ENCODE measurements at places on chromosomes 5 and 9. TPM values are rescaled to one million over a fixed set of nuclear protein-coding genes. Genes with fewer than 3 reads are reported as not detected.

DNA sequence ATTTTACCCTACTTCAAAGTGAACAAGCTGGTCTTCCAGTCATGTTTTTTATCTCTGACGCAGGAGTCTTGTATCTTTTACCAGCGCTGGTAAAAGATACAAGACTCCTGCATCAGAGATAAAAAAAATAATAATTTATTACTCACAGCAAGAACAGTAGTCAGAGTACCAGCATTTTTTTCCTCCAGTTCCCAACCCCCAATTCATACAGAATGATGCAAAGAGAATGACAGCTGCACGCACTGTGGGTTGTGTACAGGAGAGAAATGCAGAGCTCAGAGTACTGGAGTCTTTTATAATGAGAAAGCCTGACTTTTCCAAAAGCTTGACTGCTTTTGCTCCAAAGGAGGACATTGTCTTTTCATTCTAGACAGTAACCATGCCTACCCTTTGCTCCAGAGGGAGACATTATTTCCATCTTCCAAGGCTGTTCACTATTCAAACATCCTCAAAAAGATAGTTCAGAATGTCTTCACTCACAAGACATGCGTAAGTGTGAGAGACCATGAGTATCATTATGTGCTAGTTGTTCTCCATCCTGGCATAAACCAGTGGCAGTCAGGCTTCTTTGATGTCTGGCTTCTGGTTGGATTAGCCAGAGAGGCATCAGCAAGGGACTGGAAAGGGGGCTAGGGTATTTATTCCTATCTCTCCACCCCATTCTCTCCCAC, 14.3 kb upstream of the RANBP6 start:
- no peak overlapping the region for H3K4me3 ChIP-seq
- no peaks in the 10 kb centered on the region for H3K4me1 ChIP-seq
- H3K36me3 ChIP-seq, result no peaks in the 10 kb centered on the region
- H3K27me3 ChIP-seq, result peaks cover 11% of the 10 kb centered on the region
- H3K27ac ChIP-seq, result no peak overlapping the region

DNA sequence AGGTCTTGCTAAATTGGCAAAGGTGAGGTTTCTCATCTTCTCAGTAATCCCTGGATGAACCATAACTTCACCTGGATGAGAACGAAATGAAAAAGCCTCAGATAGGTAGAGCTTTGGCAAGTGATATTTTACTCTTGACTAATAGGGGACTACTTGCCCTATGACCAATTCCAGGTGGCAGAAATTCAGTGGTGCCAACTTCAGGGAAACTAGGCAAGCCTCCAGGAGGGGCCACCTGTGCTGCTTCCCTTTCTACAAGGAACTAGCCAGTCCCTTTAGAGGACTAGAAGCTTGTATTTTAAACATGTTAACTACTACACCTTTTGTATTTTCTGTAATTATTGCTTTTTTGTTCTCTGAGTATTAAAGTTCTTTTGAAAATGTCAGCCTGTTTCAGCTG, 169.0 kb upstream of the GRIA1 start:
- H3K4me1 ChIP-seq, result no peaks in the 10 kb centered on the region
- H3K27me3 ChIP-seq, result no peaks in the 10 kb centered on the region
- no peaks in the 10 kb centered on the region for H3K36me3 ChIP-seq
- no peak overlapping the region for H3K27ac ChIP-seq
- H3K4me3 ChIP-seq, result no peak overlapping the region

DNA sequence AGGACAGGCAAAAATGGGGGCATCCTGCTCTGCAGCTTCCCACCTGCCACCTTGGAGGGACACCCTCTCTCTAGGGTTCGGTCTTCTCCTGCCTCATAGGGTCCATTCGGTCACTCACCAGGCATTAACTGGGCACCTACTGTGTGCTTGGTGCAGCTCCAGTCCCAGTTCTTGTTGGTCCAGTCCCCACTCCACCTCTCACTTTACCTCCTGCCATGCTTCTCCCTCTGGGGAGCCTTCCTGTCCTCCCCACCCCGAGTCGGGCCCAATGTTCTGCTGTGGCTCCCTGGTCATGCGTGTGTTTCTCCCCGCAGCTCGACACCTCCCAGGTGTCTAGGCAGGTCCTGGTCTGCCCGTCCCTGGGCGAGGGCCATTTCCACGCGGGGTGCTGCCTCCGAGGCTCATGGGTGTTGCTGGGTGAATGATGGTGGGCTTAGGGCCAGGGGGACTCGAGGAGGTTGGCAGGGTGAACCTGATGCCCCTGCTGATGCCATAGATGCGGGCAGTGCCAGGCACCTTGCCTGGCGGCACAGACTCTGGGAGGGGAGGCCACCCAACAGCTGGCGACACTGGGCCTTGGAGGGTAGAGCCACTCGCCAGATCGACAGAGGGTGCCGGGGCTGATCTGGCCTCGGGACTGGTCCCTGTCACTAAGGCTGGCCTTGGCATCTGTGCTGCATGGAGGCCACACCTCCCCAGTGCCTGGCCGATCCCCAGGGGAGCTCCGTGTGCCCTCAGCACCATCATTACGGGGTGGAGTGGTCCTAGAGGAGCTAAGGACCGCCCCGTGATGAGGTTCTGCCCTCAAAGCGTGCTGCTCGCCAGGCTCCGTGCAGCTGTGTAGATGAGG, 66.0 kb upstream of the RNU6ATAC start:
- H3K27ac ChIP-seq, result no peak overlapping the region
- no peak overlapping the region for H3K4me3 ChIP-seq
- H3K36me3 ChIP-seq, result no peaks in the 10 kb centered on the region
- DNase-seq, result no peak

GRCh38 chr9:79542735-79543620, 28.8 kb upstream of the TLE4 start:
- H3K4me3 ChIP-seq, result no peak overlapping the region
- H3K36me3 ChIP-seq, result no peaks in the 10 kb centered on the region
- H3K4me1 ChIP-seq, result no peaks in the 10 kb centered on the region

DNA sequence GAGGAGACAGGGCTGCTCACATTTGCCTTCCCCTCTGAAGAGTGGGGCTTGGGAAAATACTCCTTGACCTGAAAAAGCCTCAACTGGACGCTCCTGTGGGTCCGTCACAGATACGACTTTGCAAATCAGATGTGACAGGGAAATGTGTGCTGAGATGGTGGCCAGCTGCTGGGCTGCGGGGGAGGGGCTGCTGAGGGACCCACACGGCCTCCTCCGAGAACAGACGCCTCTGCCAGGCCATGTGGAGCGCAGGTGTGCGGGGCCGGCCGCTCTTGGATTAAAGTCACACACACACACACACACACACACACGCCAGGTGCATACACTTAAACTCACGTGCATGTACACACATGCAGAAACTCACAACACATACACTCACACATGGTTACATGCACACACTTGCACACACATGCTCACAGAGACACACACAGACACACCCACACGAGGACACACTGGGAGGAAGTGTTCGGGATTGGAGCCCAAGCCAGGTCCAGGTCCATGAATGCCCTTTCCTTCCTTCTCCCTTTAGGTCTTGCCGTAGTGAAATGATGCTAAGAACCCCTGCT, 167.4 kb downstream of the GAPVD1 start:
- no peaks in the 10 kb centered on the region for H3K4me1 ChIP-seq
- no peak overlapping the region for H3K4me3 ChIP-seq
- H3K36me3 ChIP-seq, result no peaks in the 10 kb centered on the region
- H3K27ac ChIP-seq, result no peak overlapping the region
- H3K27me3 ChIP-seq, result no peaks in the 10 kb centered on the region

GRCh38 chr9:9750719-9751118, 862.1 kb downstream of the PTPRD start:
- no peaks in the 10 kb centered on the region for H3K4me1 ChIP-seq
- DNase-seq, result no peak
- H3K36me3 ChIP-seq, result no peaks in the 10 kb centered on the region
- H3K27ac ChIP-seq, result no peak overlapping the region
- H3K4me3 ChIP-seq, result no peak overlapping the region

- H3K4me3 ChIP-seq, result no peak overlapping the region
- H3K27ac ChIP-seq, result no peak overlapping the region
- no peaks in the 10 kb centered on the region for H3K36me3 ChIP-seq
- peaks cover 6% of the 10 kb centered on the region for H3K4me1 ChIP-seq
Observed at GRCh38 chr9:105444130-105444529, 3.7 kb upstream of the FSD1L start.

Gene ANKRD33B
- total RNA-seq, result 2.5 TPM

Gene PCDHB13
- 0.18 TPM for total RNA-seq

Gene IL4
- total RNA-seq, result not detected

Data from IMR-90 (cell line).